ENCODE measurements at places on chromosomes 1 and 21. TPM values are rescaled to one million over a fixed set of nuclear protein-coding genes. Genes with fewer than 3 reads are reported as not detected.

DNA sequence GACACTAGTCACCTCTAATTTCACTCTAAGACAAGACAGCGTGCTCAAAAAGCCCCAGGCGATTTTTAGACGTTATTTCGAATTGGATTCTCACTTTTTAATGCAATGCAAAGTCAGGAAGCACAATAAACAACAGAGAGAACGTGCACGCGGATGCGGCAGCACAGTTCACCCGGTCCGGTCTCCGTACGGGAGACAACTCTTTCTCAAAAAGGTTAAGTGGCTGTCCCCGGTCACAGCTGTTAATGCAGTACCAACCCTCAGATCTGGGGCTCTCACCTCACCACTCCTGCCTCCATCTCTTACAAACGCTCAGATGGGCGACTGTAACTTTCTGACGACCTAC, 1.2 kb downstream of the HP1BP3 start:
- H3K4me3 ChIP-seq, result peak overlapping the region; percentile 67
- H3K27me3 ChIP-seq, result no peaks in the 10 kb centered on the region
- no peaks in the 10 kb centered on the region for H3K36me3 ChIP-seq
- H3K4me1 ChIP-seq, result peaks cover 4% of the 10 kb centered on the region
- peak overlapping the region; percentile 99 for H3K27ac ChIP-seq

DNA sequence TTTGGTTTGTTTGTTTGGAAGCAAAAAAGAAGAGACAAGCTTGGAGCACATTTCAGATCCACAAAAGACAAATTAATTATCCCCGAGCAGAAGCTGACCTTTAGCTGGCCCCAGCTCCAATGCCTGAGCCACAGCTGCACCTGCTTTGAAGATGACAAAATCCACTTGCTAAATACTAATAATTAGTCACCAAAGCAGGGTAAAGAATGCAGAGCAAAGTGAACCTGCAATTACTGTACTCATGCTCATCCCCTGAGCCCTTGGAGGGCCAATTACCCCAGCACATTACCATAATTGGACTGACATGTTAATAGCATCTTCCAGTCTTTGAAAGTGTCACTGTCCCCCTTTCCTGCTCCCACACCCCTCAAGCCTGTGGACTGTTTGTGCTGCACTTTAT, 38.2 kb upstream of the KCND3 start:
- H3K4me1 ChIP-seq, result no peaks in the 10 kb centered on the region
- no peaks in the 10 kb centered on the region for H3K27me3 ChIP-seq
- H3K27ac ChIP-seq, result no peak overlapping the region
- DNase-seq, result no peak

GRCh38 chr21:45291613-45292398, 4.1 kb upstream of the POFUT2 start:
- H3K4me3 ChIP-seq, result no peak overlapping the region
- peak; percentile 59 for DNase-seq
- H3K36me3 ChIP-seq, result no peaks in the 10 kb centered on the region
- H3K27ac ChIP-seq, result peak overlapping the region; percentile 97

GRCh38 chr1:108814343-108815125, 42.4 kb downstream of the AKNAD1 start:
- H3K27me3 ChIP-seq, result no peaks in the 10 kb centered on the region
- H3K4me3 ChIP-seq, result no peak overlapping the region
- H3K36me3 ChIP-seq, result no peaks in the 10 kb centered on the region
- H3K4me1 ChIP-seq, result peaks cover 14% of the 10 kb centered on the region
- DNase-seq, result peak; percentile 57

GRCh38 chr1:165452336-165453130, 7.6 kb upstream of the RXRG start:
- H3K4me1 ChIP-seq, result no peaks in the 10 kb centered on the region
- no peak for DNase-seq
- no peaks in the 10 kb centered on the region for H3K36me3 ChIP-seq
- H3K27ac ChIP-seq, result no peak overlapping the region
- H3K27me3 ChIP-seq, result no peaks in the 10 kb centered on the region
- no peak overlapping the region for H3K4me3 ChIP-seq

DNA sequence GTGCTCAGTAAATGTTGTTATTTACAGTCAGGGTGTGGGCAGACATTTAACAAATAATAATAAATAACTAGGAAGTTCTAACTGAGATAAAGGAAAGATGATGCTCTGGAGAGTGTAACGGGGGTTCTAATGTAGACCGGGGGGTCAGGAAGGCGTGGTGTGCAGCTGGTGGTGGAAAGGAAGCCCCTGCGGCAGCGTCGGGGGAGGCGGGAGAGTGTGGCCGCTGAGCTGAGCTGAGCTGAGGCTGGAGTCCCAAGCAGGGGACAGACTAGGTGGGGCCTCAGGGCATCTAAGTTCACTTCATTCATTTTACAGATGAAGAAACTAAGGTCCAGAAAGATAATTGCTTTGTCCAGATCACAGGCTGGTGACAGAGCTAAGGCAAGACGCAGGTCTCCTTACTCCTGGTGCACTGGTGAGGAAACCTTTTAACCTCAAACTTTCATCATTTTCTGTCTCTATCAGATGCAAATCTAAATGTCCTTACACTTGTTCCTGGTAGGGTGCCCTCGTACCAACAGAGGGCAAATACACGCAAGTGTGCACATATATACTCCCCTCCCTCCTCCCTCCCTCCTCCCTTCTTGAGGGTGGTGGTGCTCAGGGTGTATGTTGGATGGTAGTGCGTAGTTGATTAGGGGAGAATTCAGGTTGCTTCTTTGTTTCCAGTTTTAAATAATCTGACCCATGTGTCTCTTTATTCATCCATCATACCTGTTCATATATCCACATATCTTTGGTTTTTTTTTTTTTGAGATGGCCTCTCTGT, 44.1 kb downstream of the KIF26B start:
- H3K4me1 ChIP-seq, result peaks cover 2% of the 10 kb centered on the region
- no peak for DNase-seq
- H3K27me3 ChIP-seq, result no peaks in the 10 kb centered on the region
- H3K27ac ChIP-seq, result no peak overlapping the region
- H3K4me3 ChIP-seq, result no peak overlapping the region

DNA sequence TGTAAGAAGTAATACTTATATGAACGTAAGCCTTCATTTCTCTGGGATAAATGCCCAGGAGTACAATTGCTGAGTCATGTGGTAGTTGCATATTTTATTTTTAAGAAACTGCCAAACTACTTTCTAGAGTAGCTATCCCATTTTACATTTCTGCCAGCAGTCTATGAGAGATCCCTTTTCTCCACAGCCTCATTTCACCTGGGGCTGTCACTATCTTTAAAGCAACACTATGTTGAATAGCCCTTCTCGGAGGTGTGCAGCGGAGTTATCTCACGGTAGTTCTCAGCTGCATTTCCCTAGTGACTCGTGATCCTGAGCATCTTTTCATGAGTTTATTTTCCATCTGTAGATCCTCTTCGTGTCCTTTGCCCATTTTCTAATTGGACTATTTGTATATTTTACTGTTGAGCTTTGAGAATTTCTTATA, 93.4 kb downstream of the ADARB1 start:
- H3K27ac ChIP-seq, result no peak overlapping the region
- no peaks in the 10 kb centered on the region for H3K27me3 ChIP-seq

The OR2L3 gene
- not detected for total RNA-seq

Measured in ovary (tissue), 10 donors.